ENCODE measurements at places on chromosomes 12 and 14. TPM values are rescaled to one million over a fixed set of nuclear protein-coding genes. Genes with fewer than 3 reads are reported as not detected.

ACRBP gene
- 0.33 TPM for total RNA-seq

TAS2R9 gene
- not detected for total RNA-seq

FMNL3 gene
- total RNA-seq = 22.5 TPM

PIANP gene
- total RNA-seq = 0.17 TPM

IPO8 gene
- total RNA-seq = 38.0 TPM

AKAP5 gene
- 0.17 TPM for total RNA-seq

CEP170B gene
- 10.3 TPM for total RNA-seq

G2E3 gene
- 14.7 TPM for total RNA-seq

SMCO2 gene
- total RNA-seq = 0.26 TPM

LHX5 gene
- total RNA-seq = not detected

DNAJC22 gene
- 4.6 TPM for total RNA-seq

CCDC177 gene
- total RNA-seq = not detected

KSR2 gene
- total RNA-seq = not detected

LUM gene
- 217 TPM for total RNA-seq

TTC9 gene
- total RNA-seq = 1.3 TPM

PSMA6 gene
- total RNA-seq = 190 TPM

TAS2R42 gene
- not detected for total RNA-seq

FLRT2 gene
- 14.5 TPM for total RNA-seq

IGF1 gene
- 1.3 TPM for total RNA-seq

DIO2 gene
- 3.3 TPM for total RNA-seq

OR6C2 gene
- not detected for total RNA-seq

CCDC60 gene
- not detected for total RNA-seq

MYF6 gene
- under 0.01 TPM for total RNA-seq

CIROP gene
- 1.0 TPM for total RNA-seq

ZFHX2 gene
- 0.33 TPM for total RNA-seq

TAS2R20 gene
- total RNA-seq = 2.1 TPM

PTHLH gene
- 0.26 TPM for total RNA-seq

TMEM229B gene
- 0.77 TPM for total RNA-seq

PTPRO gene
- total RNA-seq = 0.33 TPM

RPS6KL1 gene
- total RNA-seq = 1.2 TPM

OVCH1 gene
- total RNA-seq = 0.51 TPM

SYNDIG1L gene
- not detected for total RNA-seq

GUCY2C gene
- not detected for total RNA-seq

SPIC gene
- total RNA-seq = not detected

ZNF605 gene
- total RNA-seq = 15.2 TPM

SCN8A gene
- 12.8 TPM for total RNA-seq

GLI1 gene
- total RNA-seq = 2.0 TPM

CLEC4A gene
- total RNA-seq = 0.33 TPM

WNT1 gene
- total RNA-seq = not detected

STXBP6 gene
- 4.5 TPM for total RNA-seq

LMNTD1 gene
- total RNA-seq = not detected

RTN1 gene
- 0.17 TPM for total RNA-seq

SERPINA5 gene
- total RNA-seq = not detected

OR10G3 gene
- not detected for total RNA-seq

OR4Q3 gene
- total RNA-seq = not detected

KRT79 gene
- not detected for total RNA-seq

DNAI7 gene
- 0.17 TPM for total RNA-seq

GPRC5A gene
- 2.3 TPM for total RNA-seq

GLS2 gene
- total RNA-seq = under 0.01 TPM

DEGS2 gene
- 0.26 TPM for total RNA-seq

INHBC gene
- total RNA-seq = not detected

KCNJ8 gene
- 7.4 TPM for total RNA-seq

RAB2B gene
- 31.7 TPM for total RNA-seq

CABP1 gene
- under 0.01 TPM for total RNA-seq

HHIPL1 gene
- 9.9 TPM for total RNA-seq

TSPAN11 gene
- 2.6 TPM for total RNA-seq

SAMD15 gene
- 0.33 TPM for total RNA-seq

DPPA3 gene
- total RNA-seq = not detected
